SIG-M5 (cell line): ENCODE measurements at places on chromosomes 5 and 9.

DNA sequence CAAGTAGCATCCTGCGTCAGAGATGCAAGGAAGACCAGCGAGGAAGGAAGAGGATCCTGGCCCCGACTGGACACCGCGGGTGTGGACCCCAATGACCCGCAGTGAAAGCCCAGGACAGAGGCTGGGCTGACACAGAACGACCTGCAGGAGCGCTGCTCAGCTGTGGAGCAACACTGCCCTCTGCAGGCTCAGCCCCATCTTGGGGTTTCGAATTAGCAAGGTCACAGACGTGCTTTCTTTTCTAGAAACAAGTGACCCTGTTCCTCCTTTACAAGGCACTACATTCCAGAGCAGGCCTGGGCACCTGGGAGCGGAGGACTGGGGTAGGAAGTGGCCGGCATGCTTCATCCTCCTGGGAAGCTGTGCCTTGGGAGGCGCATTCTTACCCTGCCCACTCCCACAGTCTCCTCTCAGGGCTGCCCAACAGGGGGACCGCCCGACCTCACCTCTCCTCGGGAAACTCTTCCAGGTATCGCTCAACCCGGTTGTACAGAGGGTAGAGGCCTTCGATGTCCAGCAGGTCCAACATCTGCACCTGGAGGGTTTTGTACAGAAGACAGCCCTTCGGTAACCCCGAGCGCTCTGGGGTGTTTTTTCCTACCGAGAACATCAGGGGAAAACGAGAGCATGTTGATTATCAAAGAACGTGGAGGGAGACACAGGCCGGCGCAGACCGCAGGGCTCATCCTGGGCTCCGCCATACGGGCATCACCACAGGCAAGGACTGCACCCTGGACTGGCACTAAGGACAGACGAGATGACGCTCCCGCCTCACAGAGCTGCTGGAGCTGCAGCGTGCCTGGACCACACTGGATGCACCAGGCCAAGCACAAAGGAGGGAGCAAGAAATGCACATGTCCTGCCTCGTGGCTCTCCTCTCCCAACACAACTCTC, 35.0 kb downstream of the IPPK start:
- DNase-seq: no peak

DNA sequence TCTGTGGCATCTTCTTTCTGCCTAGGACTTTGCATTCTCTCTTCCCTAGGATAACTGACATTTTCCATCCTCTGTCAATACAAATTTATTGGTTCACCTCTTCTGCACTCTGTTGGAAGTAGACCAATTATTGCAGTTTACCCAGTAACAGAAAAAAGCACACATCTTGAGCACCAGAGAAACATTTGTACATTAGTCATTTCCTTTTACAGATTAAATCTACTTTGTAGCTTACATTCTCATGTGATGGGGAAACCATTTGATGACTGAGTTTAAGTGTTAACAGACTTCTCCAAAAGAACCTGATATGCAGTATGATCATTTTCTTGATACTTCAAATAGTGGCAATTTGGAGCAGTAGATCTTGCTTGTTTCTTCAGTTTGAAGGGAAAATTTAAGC, 1098.8 kb downstream of the DTWD2 start:
- DNase-seq: no peak

- no peak for DNase-seq
Measured at GRCh38 chr5:168159425-168159824, 132.0 kb upstream of the WWC1 start.

DNA sequence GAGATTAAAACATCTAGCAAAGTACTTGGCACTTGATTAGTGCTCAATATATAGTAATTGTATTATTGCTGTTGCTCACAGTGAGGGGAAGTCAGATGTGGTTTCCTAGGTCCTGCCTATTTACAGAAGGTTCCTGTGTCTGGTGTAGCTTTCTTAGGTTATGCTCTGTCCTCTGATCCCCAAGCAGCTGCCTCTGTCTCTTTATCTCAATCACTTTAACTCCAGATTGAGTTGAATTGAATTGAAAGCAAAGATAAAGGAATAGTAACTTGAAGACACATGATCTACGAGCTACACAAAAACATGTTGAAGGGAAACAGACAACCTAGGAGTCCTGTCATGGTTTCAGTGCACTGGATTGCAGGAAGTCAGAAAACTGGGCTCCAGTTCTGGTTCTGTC, 113.9 kb upstream of the ADAMTSL1 start:
- no peak for DNase-seq

GRCh38 chr5:14349029-14349428, 205.9 kb downstream of the TRIO start:
- no peak for DNase-seq

GRCh38 chr5:73299665-73300336, 126.8 kb downstream of the TMEM174 start:
- no peak for DNase-seq

DNA sequence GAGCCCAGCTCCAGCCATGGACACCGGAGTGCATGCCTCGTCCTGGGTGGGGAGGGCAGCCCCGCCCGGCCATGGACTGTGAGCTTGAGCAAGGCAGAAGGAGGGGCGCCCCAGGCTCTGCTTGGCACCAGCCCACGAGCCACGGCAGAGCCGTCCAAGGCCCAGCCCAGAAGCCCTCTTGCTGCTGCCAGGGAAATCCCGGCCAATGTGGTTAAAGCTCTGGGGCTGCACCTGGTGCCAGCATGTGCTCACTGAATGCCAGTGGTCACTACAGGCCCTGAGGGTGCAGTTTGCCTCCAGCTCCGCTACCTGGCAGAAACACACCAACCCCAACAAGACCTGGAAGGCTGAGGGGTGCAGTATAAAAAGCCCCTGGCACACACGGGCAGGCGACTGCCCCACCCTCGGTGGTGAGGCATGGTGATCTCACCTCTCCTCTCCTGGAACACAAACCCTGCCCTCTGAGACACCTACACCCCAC, 11.8 kb downstream of the BRD3 start:
- no peak for DNase-seq

DNA sequence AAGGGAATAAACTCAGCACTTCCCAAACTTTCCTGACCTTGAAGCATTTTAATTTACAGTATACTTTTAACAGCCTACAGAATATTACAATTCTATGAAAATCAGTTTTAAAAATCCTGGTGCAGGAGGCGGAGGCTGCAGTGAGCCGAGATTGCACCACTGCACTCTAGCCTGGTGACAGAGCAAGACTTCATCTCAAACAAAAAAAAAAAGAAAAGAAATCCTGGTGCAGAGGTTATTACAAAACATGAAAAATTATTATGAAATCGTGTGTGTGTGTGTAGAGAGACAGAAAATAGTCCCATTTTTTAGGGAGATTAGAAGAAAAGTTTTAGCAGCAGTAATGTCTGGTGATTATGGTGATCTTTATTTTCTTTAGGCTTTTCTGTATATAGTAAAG, 26.9 kb downstream of the GOLPH3 start:
- peak; percentile 5 for DNase-seq

- DNase-seq: peak; percentile 95
Measured at GRCh38 chr5:80125962-80126480, 90.9 kb downstream of the THBS4 start.

DNA sequence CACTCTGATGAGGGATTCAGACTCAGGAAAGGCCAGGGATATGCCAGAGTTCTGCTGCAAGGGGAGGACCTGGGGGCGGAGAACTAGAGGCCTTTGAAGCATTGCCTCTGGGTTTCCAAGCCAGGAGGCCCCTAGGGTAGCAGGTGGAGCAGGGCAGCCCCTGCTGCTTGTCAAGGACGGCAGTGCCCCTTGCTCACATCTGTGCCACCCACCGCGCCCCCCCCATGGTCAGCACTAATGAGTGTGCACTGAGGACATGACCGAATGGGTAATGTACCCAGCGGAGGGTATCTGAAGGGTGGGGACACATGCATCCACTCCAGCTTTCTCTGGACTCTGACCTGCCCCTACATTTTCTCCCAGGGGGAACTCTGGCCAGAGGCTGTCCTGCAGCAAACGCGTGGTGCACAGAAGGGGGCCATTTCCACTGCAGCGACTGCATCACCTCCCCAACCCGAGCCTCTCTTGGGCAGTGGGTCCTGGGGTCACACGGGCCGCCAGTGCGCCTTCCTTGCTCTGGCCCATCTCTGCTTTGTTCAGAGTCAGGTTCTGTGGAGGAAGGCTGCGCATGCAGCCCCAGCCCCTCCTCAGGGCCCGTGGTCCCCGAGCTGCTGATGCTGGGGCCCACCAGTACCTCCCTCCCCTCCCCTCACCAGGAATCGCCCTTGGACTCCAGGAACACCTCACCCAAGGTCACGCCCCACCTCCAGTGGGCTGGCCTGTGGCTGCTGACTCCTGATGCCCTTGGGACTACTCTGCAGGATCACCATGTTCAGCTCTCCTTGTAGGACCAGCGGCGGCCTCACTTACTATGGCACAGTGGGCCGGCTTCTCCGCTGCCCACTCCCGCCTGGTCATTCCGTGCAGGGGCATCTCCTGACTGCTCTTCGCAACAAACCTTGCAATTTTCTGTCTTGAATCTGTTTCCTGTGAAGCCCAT, 31.2 kb downstream of the STC2 start:
- no peak for DNase-seq

DNA sequence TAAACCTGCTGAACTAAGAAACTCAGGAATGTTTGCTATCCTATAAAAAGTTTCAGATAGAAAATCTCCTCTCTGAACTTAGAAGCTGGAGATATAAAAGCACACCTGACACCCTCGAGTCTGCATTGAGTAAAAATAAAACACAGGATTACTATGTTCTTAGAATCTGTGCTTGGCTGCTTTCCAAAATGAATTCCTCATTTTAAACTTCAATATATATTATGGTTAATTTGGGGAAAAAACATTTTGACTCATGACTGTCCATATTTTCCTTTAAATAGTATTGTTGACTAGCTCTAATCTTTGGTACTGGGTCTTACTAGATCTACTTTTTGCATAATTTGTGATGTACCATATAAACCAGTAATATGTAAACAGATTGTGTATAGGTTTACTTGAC, 36.7 kb downstream of the FBXW2 start:
- no peak for DNase-seq

DNA sequence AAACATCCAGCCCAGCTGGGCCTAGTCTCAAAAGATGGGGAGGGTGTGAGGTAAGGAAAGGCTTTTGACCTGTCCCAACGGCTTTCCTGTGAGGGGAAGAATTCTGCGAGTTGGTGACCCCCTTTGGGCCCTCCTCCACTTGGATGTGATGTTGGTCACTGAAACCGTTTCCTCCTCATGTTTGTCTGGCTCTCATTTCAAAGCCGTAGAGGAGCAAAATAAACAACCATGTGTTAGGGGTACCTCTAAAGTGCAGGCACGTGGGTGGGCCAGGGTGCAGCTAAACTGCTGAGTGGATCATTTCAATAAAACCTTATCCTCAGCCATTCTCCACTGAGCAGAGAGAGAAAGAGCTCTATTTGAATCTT, 84.3 kb upstream of the MELK start:
- no peak for DNase-seq

- DNase-seq: no peak
Measured at GRCh38 chr5:143213851-143214363, 189.6 kb downstream of the NR3C1 start.

- DNase-seq: no peak
Measured at GRCh38 chr9:87140605-87141109, 193.4 kb upstream of the GAS1 start.

- no peak for DNase-seq
Measured at GRCh38 chr5:170262061-170263045, 29.6 kb downstream of the C5orf58 start.

- DNase-seq: no peak
Measured at GRCh38 chr5:37580106-37580505, 201.0 kb downstream of the WDR70 start.

- no peak for DNase-seq
Measured at GRCh38 chr9:86315078-86315477, 32.7 kb upstream of the ISCA1 start.

- no peak for DNase-seq
Measured at GRCh38 chr5:158591301-158591863, 508.3 kb downstream of the EBF1 start.

GRCh38 chr5:135426102-135427082, 20.8 kb downstream of the DCANP1 start:
- no peak for DNase-seq

DNA sequence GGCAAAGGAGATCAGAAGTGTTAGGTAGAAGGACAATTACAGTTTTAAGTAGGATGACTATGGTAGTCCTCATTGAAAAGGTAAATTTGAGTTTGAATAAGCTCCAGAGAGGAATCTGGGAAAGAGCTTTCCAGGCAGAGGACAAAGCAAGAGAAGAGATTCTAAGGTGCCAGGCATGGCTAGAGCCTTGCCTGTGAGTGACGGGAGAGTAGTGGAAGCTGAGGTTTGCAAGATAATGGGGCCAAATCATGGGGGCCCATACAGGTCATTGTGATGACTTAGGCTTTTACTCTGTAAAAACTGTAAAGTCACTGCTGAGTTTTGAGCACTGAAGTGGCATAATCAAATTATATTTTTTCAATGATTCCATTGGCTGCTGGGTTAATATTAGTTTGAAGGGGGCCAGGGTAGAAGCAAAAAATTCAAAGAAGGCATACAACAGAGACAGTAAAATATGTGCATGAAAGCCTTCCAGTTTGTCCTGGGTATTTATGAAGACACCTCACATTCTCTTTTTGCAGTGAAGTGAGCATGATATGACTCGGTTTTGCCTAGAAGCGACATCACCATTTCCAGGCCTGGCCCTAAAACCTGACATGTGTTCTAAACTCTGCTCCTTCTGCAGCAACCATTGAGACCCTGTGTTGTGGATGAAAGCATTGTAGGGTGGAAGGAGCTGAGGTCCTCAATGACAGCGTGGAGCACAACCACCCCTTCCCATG, 279.8 kb upstream of the TNC start:
- no peak for DNase-seq

GRCh38 chr9:131422241-131422792, 28.4 kb downstream of the PRRC2B start:
- DNase-seq: no peak

- DNase-seq: no peak
Measured at GRCh38 chr5:178396796-178397720, 164.5 kb upstream of the PHYKPL start.

DNA sequence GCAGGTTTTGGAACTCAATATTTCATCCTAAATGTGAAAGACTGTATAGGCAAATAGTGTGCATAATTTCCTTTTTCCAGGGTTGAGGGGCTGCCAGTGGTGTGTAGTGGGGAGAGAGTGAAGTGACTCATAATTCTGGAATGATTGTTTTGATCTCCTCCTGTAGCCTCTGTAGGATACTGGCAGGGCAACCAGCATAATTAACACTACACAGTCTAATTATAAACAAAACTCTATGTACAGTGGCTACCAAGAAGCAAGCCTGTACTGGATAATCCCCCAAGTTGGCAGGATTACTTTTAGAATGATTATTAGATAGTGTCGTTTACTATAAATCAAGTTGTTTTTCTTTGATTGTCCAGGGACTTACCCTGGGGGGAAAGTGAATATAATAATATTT, 32.2 kb downstream of the LNPEP start:
- no peak for DNase-seq
